Inflammatory macrophage treated with lipopolysaccharide for 4 hours (primary cell): ENCODE measurements at places on chromosomes 5 and 9.

- DNase-seq: peak; percentile 58
These were observed at the start of gene PTGS1 for GRCh38 chr9:122370869-122371755. TSS of gene PTGS1 (plus strand) at chr9:122371024. CDS start at chr9:122371085, 61 bp downstream.

- DNase-seq: no peak
These were observed 7.9 kb downstream of the PRR16 start for GRCh38 chr5:120471971-120472370.

DNA sequence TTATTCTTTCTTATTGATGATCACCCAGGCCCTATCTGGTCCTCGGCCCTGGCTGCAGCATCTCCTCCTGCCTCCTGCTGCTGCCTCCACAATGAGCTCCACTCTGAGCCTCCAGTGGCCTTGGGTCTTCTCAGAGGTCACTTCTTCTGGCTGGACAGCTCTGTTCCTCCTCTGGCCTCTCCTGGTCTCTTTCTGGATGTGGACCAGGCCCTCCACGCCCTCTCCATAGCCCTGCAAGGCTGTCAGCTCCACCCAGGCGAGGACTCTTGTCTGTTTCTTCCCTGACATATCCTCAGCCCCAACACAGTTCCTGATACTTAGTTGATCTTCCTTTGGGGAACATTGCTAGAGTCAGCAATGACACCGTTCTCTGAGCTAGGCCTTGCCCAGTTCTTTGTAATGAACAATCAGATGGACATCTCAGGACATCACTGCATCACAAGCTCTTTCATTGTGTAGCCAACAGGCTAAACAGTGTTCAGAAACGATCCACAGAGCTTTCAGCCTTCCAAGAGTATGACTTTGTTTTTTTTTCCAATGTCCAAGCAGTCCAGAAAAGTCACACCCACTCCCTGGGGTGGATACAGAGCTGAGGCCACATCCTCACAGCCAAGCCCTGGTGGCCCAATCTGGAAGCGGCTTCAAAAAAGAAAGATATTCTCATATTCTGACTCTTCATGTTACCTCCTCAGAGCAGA lies 62.5 kb upstream of the DNAH5 start:
- no peak for DNase-seq

- DNase-seq: no peak
These were observed 276.2 kb downstream of the SYK start for GRCh38 chr9:91077624-91078368.

- no peak for DNase-seq
These were observed 28.5 kb upstream of the CORO2A start for GRCh38 chr9:98220911-98221310.

- no peak for DNase-seq
These were observed 317.2 kb downstream of the ZSWIM6 start for GRCh38 chr5:61649231-61649630.

- no peak for DNase-seq
These were observed 184.5 kb downstream of the SYK start for GRCh38 chr9:90986161-90986560.

GRCh38 chr9:626596-626995 lies 214.9 kb upstream of the DMRT1 start:
- DNase-seq: no peak

- DNase-seq: no peak
These were observed 2.4 kb downstream of the ZNF483 start for GRCh38 chr9:111527347-111527746.

DNA sequence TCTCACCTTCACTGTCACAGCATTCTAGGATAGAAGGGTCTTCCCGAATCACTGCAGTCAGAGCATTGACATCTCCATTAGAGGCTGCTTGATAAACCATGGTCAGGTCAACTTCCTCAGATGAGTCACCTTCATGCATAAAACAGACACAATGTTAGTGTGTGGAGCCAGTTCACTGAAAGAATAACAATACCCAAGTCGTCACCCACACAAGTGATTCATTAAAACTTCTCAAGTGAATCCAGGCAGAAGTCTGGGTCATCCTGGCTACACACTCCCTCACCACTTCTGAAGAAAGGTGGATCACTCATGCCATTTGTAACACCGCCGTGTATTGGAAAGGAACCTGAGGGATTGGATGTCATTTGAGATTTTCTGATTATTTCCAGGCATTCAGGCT lies 49.6 kb downstream of the ANKRD55 start:
- DNase-seq: peak; percentile 86

DNA sequence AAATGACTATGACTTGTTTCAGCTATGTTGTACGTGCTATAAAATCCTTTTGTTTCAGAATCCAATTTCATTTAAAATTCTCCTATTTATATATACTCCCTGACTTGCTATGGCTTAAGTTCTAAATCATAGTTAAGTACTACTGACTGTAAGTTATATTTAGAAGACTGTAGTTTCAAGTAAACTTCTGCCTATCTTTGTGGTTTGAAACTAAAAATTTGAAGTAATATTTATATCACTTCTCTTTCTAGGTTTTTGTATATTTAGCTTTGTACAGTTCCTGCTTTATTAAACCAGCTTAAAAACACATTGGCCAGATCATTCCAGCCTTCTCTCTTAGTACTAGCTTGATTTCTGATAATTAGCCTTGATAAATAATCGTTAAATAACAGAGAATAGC lies 196.3 kb downstream of the MLLT3 start:
- DNase-seq: no peak

GRCh38 chr5:138102454-138103318 lies 18.9 kb downstream of the WNT8A start:
- DNase-seq: peak; percentile 62

- no peak for DNase-seq
These were observed 36.2 kb downstream of the IPPK start for GRCh38 chr9:92633614-92634278.

DNA sequence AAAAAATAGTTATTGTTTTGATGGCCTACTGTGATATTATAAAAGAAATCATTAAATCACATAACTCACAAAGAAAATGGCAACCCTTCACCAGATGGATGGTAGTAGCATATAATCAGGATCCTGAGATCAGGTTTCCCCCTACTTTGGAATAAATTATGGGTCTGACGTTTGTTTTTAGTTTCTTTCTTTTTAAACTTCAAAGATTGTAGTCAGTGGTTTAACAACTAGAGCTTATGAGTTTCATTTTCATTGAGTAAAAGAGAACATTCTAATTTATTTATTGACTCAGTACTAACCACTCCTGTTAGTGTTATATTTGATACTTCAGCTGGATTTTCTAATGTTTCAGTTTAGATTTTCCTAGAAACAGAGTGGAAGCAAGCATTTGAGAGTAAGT lies 218.0 kb upstream of the PCSK5 start:
- no peak for DNase-seq

- DNase-seq: no peak
These were observed 60.3 kb upstream of the EPB41L4B start for GRCh38 chr9:109381011-109381729.

GRCh38 chr9:137836831-137837241 lies 40.7 kb upstream of the CACNA1B start:
- DNase-seq: no peak

- DNase-seq: no peak
These were observed 4.0 kb upstream of the DNLZ start for GRCh38 chr9:136367296-136368145.

GRCh38 chr9:121272401-121272948 lies 4.5 kb downstream of the GSN start:
- no peak for DNase-seq

DNA sequence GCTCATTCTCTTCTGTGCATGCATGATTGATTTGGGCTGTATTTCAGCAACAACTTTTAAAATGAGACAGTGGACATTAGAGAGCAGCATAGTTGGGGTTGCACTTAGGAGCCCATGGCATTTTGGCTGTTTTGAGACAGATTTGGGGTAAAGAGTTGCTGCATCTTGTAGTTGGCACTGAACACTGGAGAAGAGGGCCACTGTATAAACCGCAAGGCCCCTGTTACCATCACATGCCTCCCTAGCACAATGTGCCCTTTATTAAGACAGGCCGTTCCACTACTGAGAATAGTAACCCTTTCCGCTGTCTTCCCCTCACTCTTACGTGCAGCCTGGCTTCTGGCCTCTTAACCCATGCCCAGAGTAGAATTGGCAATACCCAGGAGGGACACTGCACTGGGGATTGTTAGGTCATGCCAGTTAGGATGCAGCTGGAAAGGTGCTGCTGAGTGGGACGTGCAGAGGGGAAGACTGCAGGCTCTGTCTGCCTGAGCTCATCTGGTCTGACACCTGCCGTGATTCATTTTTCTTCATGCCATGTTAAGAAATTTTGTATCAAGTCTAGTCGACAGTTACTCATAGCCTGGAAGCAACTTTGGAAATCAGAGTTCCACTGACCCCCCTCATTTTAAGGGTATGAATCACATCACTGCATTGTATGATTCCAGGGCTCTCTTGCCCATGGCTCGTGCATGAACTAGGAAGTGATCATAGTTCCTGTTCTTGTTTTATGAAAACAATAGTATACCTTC lies 146.9 kb upstream of the DMRT1 start:
- peak; percentile 42 for DNase-seq

GRCh38 chr5:137113939-137114338 lies 385.2 kb downstream of the SPOCK1 start:
- no peak for DNase-seq

- peak; percentile 68 for DNase-seq
These were observed 24.1 kb upstream of the MTAP start for GRCh38 chr9:21778304-21778703.

GRCh38 chr9:107480386-107480789 lies 9.2 kb downstream of the KLF4 start:
- DNase-seq: peak; percentile 88

- peak; percentile 85 for DNase-seq
These were observed 9.3 kb downstream of the PRR7 start for GRCh38 chr5:177455661-177456590.

DNA sequence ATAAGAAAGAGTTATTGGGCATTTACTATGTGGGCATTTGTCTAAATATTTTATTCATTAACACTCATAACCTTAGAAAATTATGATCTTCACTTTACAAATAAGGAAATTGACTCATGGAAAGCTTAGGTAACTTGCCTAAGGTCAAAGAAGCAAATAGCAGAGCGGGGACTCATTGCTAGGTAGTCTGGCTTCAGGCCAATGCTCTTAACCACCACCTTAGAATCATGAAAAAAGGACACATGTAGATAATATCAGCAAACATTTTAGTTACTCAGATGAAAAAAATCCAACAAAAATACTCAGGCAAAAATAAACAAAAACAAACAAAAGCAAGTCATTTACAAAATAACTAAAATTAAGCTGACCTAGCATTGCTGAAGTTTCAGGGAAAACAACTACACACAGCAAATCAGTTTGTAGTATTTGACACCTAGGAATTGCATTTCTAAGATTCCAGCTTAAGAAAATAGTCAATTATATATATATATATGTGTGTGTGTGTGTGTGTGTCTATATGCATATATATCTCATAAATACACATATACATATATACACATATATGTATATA lies 166.0 kb downstream of the HMHB1 start:
- DNase-seq: no peak

DNA sequence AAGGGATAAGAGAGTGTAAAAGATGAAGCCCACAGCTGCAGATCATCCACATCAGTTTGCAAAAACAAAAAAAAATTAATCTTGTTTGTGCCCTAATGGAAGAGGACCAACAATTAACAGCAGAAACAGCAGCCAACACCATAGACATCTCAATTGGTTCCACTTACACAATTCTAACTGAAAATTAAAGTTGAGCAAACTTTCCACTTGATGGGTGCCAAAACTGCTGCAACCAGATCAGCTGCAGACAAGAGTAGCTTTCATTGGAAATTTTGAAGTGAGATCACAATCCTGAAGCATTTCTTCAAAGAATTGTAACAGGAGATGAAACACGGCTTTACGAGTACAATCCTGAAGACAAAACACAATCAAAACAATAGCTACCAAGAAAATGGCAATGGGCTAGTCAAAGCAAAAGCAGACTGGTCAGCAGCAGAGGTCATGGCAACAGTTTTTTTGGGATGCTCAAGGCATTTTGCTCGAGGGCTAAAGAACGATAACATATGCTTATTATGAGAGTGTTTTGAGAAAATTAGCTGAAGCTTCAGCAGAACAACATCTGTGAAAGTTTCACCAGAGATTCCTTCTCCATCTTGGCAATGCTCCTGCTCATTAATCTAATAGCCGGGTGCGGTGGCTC lies 4.1 kb upstream of the RBM27 start:
- DNase-seq: no peak
